ENCODE measurements at places on chromosomes 4 and X.

- no peak for DNase-seq
These were observed 79.3 kb downstream of the CLDN22 start for GRCh38 chr4:183240581-183241321.

DNA sequence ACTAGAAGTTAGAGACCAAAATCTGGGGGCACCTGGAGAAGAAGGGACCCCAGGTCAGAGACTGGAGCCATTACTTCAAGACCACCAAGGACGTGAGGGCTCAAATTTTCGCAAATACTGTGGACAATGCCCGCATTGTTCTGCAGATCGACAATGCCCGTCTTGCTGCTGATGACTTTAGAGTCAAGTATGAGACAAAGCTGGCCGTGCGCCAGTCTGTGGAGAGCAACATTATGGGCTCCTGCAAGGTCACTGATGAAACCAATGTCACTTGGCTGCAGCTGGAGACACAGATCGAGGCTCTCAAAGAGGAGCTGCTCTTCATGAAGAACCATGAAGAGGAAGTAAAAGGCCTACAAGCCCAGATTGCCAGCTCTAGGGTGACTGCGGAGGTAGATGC is 101.2 kb downstream of the NCAPG start:
- DNase-seq = no peak

DNA sequence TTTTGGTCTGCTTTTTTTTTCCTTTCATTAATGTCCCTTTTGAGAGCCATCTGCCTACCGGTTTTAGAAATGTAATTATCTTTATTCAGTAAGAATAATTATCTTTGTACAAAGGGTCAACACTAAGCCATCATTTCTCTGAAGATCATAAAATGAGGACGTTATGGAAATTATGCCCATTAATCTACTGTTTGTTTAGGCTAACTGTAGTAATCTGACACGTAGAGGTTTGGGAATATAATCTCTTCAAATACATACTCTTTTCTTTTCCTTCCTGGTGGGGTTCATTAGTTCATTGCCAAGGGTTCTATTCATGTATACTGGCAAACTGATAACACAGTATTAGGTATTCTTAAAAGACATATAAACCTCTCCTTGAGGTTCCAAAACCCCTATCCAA is 3.8 kb upstream of the HSD17B13 start:
- DNase-seq = no peak

DNA sequence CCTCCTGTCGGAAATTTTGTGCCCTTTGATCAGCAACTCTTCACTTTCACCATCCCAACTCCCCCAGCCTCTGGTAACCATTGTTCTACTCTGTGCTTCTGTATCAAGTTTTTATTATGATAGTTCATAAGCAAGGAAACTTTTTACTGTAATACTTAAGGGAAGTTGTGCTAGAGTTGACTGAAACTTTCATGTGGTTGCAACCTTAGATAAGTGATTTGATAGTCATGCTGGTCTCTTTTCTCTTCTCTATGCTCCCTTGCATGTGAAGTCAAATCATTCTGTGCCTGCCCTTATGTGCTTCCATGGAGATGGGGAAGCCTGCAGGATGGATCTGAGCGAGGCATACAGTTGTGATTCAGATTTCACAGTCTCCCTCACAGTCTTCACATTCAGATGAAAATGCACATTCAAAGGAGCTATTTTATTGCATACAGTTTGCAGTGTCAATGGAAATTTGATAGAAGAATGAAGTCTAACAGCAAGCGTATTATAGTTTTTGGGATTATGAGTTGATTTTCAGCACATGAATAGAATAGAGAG is 1428.3 kb upstream of the TENM3 start:
- no peak for DNase-seq

GRCh38 chrX:24902806-24903205 is 113.0 kb downstream of the ARX start:
- no peak for DNase-seq

GRCh38 chrX:101691835-101692234 is 32.2 kb upstream of the ARMCX2 start:
- DNase-seq = no peak

- DNase-seq = no peak
These were observed 30.2 kb downstream of the SORCS2 start for GRCh38 chr4:7222521-7222920.

DNA sequence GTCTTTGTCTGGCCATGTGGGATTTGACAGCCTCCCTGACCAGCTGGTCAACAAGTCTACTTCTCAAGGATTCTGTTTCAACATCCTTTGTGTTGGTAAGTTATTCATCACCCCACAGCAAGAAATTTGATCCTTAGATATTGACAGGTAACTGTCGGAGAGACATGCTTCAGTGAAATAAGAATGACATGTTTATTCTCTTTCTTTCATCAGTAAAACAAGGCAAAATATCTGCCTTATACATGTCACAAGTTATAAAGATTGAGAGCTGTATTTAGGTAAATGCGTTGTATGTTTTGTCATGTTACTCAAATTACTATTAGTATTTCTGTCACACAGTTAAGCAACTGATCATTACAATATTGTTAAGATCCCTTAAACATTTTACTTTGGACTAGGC is 46.9 kb downstream of the SEPTIN11 start:
- no peak for DNase-seq

DNA sequence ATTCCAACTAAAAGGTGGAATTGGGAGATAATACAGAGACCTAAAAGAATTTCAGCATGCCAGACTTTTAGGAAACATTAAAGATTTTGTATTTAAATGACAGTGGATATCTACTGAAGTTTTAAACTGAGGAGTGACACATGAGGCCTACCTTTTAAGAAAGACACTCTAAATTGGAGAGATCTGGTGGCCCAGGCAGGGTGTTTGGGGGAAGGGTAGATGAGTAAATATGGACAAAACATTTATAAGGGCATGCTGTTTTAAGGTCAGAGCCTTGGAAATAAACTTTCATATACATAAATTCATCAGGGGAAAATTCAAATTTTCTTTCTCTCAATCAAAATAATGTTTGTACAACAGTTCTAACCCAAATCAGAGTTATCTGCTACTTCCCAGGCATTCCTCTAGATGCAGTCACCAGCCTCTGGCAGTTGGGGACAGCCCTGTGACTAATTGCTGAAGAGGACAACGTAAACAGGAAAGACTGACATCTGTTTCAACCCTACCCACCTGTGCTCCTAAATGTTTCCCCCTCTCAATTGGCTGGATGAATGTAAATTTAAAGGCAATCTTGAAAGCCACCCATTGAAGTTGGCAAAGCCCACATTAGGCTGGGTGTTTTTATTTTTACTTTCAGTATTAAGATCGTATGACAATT is 1646.9 kb upstream of the ADGRL3 start:
- no peak for DNase-seq

GRCh38 chr4:47531954-47532321 is 46.9 kb downstream of the ATP10D start:
- no peak for DNase-seq

DNA sequence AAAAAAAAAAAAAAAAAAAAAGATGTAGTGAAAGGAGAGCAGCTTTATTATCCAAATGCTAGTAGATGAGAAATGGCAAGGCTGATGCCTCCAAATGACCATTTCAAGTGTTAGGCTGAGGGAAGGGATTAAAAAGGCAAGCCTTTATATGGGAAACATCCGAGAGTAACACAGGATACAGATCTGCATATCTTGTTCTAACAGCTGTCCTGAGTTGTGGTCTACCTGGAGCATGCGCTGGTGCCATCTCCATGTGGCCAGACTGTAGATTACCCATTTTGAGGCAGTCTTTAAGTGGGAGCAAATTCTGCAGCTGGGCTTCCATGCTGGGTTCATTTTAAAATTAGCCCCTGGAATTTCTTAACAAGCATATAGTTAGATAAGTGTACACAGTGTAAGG is 26.0 kb upstream of the ELF2 start:
- no peak for DNase-seq

DNA sequence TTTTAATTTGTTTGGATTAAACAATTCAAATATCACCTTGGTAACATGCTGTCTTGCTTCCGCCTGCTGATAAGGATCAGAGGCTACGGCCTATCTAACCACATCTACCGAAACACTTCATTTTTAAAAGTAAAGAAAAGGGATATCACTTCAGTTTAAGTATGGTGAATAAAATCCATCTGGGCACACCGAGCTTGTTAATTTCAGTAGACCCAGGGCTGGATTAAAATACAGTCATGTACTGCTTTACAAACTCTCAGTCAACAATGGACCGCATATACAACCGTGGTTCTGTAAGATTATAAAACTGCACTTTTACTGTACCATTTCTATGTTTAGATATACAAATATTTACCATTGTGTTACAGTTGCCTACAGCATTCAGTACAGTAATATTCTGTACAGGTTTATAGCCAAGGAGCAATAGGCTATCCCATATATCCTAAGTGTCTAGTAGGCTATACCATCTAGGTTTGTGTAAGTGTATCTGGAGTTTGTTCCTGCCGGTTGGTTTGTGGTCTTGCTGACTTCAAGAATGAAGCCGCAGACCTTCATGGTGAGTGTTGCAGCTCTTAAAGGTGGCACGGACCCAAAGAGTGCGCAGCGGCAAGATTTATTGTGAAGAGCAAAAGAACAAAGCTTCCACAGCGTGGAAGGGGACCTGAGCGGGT is 40.0 kb downstream of the SEPTIN11 start:
- DNase-seq = no peak

- DNase-seq = peak; percentile 60
These were observed 378.4 kb downstream of the ANKRD50 start for GRCh38 chr4:124334119-124334518.

GRCh38 chr4:183399616-183400015 is 44.8 kb upstream of the CDKN2AIP start:
- DNase-seq = no peak

DNA sequence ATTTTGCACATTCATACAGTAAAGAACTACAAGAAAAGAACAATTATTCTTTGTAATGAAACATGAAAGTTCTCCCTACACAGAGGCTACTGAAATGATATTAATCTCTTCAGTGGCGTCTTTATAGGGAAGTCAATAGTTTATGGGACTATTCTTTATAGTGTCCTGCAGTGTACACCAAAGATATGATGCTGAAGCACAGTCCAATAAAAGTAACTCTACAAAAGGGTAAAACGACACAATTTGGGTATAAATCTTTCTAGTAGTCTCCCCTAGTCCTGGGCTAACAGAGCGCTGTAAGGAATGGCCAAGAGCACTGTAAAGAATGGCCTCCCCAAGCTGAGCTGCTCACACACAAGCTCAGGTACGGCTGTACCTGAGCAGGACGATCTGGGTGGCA is 101.1 kb upstream of the FUNDC1 start:
- no peak for DNase-seq

DNA sequence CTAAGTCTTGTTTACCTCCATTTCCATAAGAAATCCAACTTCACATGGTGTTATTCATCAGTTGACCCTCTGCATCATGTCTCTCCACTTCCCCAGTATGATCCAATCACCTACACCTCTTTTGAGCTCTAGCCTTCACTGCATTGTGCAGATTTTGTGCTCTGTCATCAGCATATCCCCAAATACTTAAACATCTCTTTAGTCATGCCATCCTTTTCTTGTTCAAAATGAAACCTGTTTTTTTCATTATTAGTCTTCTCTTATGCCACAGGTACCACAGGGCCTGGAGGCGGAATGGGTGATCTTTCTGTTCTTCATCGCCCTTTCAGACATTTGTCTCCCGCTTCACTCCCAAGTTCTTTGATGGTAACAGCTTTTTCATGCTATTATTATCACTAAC is 382.7 kb upstream of the GALNTL6 start:
- DNase-seq = no peak

DNA sequence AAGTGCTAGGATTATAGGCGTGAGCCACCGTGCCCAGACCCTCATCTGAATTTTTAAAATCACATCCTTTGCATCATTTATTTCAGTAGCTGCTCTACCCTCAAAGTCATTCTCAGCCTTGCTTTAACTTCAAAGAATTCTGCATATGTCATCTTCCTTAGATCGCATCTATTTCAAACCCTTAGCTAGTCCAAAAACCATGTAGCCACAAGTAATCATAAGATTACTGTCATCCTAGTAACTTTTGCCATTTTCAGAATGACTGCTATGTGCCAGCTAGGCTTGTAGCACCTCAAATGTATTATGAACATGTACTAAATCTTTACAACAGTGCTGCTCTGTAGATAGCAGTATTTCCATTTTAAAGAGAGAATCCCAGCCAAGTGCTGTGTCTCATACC is 45.5 kb upstream of the KLF3 start:
- DNase-seq = no peak

- DNase-seq = no peak
These were observed 2.9 kb downstream of the UGDH start for GRCh38 chr4:39524161-39524957.

DNA sequence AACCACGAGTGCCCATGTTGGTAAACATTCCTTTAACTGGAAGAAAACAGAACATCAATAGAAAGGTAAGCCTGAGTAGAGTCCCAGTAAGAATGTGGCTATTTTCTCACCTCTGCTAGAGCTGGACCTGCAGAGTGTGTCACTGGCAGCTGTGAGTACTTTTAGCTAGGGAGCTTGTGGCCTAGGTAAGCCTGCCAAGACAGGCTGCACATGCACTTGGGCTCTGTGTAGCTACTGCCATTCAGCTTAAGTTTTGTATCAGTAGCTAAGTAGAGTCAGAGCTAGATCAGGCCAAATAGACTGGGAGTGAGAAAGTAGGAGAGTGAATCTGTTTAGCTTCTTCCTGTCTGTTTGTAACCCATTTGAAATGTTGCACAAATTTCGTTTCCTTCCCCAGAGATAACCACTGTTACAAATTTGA is 35.3 kb downstream of the RBPJ start:
- DNase-seq = no peak

DNA sequence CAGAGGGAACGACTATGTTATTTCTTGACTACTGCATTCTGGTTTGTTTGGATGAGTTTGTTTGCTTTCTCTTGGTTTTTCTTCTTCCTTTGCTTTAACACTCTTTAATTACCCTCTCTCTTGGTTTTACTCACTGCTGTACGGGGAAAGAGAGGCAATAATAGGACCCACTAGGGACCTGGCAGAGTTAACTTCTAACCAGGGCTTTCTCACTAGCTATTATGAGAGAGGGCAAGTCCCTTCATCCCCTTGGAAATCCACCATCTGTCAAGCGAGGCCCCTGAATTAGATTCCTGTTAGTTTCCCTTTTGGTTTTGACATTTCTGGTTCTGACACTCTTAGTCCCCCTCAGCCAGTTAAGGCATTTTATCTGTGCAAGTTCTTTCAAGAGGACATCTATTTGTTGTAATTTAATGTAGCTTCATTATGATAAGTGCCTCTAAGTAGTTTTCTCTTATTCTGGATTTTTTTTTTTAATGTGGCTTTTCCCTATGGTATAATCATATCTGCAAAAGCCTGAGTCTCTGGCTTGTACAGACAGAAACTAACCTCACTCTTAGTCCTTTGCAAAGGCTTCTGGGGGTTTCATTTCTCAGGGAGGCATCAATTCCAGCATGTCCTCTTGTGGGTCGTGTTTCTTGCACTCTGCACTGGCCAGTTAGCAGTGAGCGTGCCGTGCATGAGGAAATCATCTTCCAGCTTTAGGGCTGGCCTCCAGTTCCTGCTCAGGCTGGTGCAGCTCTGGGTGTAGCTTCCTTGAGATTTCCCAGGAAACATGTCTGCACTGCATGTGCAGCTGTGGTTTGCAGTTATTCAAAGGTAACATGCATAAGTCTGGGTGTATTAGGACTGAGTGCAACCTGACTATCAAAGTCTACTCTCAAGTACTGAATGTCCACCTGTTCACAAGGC is 221.3 kb downstream of the STIM2 start:
- no peak for DNase-seq
